ENCODE measurements at places on chromosomes 12 and 14.
A peak's percentile ranks its signal among the peaks of the same experiment; 100 is the strongest.

GRCh38 chr12:30613119-30613830 lies 82.4 kb downstream of the IPO8 start:
- no peak for DNase-seq

DNA sequence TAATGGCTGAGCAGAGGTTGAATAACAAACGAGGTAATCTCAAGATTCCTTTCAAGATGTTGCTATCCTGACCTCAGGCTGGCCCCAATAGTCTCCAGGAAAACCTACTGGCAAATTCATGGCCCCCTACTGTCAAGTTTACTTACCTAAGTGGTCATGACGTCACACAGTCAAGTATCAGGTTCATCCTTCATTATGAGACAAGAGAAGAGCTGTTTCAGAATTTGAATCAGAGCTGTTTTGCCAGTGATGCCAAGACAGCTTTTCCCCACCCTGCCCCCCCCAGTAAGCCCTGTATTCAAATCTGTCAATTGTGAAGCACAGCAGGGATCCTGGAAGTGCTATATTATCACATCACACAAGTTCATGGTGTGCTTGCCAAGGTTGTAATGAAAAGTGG lies 509.6 kb downstream of the NOVA1 start:
- DNase-seq: no peak

- peak; percentile 33 for DNase-seq
Observed at GRCh38 chr12:124847113-124848074, 16.3 kb downstream of the SCARB1 start.

- DNase-seq: no peak
Observed at GRCh38 chr14:33561488-33562175, 389.2 kb downstream of the EGLN3 start.

- no peak for DNase-seq
Observed at GRCh38 chr12:2360630-2361170, 307.9 kb downstream of the CACNA1C start.

DNA sequence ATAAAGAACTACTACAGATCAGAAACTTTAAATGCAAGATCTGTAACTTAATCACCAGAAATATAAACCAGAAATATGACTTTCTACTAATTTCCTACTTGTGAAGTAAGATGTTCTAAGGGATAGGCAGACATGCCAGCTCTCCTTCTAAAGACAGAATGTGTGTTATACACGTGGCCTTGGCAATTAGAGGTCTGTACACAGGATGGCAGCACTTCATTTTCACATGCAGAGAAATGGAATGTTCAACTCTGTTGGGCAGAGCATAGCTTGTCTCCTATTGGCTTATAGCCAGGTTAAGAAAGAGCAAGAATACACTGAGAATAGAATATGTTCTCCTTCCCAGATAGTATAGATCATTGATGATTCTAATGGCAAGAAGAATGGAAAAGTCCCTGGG lies 403.8 kb downstream of the DAD1 start:
- DNase-seq: no peak

DNA sequence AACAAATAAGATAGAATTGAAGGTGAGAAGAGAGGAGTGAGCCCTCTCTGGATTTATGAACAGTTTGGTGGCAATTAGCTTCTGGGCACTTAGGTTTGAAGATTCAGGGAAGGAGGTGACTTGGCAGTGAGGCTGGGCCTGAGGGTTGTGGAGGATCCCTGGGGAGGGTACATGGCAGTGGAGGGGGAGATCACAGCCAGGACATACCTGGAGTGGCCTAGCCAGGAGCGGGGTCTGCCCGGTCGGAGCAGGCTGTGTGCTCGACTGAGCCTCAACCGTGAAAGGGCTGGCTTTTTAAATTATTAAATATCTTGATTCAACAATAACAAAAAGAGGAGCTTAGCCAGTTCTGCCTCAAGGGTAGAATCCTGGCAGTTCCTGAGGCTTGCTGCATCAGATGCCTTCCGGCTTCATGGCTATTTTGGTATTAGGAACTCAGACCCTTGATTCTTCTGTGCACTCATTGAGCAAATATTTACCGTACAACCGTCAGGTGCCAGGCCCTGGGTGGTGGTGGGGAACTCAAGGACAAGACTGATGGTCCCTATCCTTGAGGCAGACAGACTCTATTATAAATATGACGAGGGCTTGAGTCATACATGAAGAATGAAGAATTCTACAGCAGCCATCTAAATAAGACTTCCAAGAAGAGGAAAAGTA lies 73.4 kb downstream of the SPTB start:
- DNase-seq: peak; percentile 73

DNA sequence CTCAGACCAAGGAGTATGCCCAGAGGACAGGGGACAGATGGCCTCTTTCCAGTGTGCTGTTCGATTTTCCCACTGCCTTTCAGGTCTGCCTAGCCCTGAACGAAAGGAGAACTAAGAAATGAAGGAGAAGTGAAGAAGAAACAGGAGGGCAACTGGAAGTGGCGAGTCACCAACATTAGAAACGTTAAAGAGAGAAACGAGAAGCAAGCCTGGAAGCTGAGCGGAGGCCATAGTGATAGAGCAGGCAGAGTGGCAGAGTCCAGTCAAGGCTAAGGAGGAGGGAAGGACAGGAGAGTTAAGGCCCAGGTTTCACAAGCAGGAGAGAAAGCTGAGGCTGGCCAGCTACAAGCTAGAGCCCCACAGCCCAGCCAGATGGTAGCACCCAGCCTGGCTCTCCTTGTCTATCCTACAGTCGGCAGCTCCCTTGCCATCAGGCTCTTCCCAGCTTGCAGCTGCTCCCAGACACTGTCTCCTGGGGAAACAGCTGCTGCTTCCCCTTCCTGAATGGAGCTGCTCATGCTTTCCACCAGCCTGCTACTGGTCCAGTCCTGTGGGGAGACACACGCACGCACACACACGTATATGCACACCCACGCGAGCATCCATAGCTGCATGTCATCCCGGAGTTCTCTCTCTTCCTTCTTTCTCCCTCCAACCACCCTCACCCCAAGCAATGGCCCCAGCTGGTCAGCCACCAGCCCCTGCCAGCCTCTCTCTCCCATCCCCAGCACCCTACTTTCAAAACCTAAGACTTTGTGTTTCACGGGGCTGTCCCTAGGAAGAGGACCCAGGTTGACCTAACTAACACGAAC lies 139.7 kb upstream of the CCND2 start:
- DNase-seq: no peak

GRCh38 chr12:89947437-89948270 lies 239.0 kb upstream of the ATP2B1 start:
- DNase-seq: peak; percentile 67

DNA sequence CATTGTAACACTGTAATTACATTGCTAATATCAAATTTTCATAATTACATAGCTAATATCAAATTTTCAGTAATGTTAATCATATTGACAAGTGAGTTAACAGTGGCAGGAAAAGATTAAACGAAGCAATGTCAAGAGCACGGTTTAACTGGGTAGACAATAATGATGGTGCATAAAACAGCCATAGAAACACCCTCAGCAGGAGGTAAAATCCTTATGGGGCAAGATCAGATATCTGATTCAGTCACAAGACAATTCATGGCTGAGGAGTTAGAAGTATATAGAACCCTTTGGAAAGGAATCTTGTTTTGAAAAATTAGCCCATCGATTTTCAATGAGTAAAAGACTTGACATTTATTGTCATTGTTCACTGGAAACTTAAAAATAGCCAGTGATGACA lies 190.6 kb downstream of the SLC2A13 start:
- no peak for DNase-seq

DNA sequence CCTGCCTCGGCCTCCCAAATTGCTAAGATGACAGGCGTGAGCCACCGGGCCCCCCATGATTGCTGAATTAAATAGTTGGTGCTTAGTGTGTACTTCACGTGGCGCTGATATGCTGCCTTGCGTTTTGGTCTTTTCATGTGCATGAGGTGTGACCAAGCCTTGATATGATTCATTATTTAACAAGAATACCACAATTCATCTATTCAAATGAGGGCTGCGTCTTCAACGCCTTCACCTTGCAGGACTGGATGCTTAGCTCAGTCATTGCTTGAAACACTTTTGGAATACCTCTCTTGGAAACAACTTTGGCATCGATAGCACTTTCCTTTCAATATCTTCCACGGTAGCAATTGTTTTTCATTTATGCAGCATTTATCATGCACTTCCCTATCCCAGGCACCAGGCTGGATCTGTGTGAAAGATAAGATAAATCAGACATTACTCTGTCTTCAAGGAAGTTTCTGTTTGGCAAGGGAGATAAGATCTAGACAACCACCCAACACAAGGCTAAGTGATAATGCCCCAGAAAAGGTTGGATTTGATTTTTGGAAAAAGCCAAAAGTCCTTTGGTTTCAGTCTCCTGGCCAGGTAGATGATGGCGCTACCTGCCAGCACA lies 1.3 kb upstream of the TEAD4 start:
- DNase-seq: no peak

DNA sequence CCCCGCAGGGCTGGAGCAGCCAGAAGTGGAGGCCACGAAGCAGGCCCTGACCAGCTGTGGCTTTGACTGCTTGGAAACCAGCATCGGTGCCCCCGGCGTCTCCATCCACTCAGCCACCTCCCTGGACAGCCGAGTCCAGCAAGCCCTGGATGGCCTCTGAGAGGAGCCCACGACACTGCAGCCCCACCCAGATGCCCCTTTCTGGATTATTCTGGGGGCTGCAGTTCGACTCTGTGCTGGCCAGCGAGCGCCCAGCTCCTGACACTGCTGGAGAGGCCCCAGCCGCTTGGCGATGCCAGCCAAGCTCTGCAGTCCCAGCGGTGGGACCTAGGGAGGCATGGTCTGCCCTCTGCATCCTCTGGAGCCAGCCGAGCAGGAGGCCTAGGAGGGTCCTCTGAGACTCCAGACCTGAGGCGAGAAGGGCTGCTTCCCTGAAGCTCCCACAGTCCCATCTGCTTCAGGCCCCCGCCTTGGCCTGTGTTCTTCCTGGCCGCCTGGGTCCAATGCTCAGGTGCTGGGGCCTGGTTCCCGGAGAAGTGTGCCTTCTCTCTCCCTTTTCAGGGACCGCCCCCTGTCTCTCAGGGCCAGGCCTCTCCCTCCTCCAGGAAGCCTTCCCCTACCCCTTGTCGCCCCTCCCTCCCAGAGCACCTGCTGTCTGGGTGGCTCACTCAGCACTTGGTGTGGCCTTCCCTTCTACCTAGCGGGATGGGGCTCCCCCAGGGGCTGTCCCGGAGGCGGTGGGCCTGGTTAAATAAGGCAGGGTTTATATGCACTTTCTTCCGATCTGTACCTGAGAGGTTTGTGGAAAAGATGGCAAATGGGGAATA lies 23.0 kb downstream of the MVK start:
- no peak for DNase-seq

DNA sequence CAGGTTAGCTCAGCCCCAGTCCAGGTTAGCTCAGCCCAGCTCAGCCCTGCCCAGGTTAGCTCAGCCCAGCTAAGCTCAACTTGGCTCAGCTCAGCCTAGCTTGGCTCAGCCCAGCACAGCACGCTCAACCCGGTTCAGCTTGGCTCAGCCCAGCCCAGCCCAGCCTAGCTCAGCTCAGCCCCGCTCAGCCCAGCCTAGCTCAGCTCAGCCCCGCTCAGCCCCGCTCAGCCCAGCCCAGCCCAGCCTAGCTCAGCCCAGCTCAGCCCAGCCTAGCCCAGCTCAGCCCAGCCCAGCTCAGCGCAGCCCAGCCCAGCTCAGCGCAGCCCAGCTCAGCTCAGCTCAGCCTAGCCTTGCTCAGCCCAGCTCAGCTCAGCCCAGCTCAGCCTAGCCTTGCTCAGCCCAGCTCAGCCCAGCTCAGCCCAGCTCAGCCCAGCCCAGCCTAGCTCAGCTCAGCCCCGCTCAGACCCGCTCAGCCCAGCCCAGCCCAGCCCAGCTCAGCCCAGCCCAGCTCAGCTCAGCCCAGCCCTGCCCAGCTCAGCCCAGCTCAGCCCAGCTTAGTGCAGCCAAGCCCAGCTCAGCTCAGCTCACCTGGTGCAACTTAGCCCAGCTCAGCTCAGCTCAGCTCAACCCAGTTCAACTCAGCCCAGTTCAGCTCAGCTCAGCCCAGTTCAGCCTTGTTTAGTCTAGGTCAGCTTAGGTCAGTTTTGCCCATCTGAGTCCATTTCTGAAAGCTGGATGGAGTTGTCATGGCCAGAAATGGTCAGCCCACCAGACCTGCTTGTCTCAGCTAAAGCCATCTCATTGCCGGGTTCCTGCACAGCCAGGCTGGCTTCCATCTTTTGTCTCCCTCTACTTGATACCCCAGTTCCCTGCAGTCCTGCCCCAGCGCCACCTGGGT lies 333.6 kb downstream of the TMEM121 start:
- DNase-seq: no peak

GRCh38 chr14:75221797-75222196 lies 45.4 kb upstream of the TMED10 start:
- no peak for DNase-seq

GRCh38 chr12:110282300-110282860 lies 1.3 kb downstream of the ATP2A2 start:
- no peak for DNase-seq

GRCh38 chr12:109762071-109762672 lies 48.5 kb downstream of the FAM222A start:
- no peak for DNase-seq

- DNase-seq: no peak
Observed at GRCh38 chr12:40534828-40535227, 157.4 kb upstream of the CNTN1 start.

DNA sequence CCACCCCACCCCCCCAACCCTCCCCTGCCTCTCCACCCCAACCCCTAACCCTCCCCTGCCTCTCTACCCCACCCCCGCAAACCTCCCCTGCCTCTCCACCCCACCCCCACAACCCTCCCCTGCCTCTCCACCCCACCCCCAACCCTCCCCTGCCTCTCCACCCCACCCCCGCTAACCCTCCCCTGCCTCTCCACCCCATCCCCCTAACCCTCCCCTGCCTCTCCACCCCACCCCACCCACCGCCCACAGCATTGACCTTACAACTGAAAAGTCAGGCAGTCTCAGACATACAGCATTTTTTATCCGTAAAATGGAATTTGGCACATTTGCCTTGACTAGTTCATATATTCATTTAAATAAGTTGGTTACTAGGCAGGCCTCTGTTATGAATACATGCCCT lies 38.6 kb upstream of the ACTN1 start:
- no peak for DNase-seq

DNA sequence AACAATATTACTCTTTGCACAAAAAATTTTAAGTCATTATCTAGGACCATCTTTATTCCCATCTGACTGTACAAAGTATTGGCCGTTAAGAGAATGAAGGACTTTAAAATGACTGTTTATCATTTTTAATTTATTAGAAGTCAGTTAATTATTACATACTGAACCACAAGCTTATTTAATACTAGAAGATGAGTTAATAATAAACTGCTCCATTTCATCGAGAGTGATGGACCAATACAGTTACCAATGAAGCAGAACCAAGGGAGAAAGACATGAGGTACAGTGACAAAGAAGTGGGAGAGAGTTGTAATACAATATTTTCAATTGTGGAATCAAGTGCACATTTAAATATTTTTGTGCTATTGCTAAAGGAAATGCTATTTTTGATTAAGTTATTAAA lies 83.3 kb downstream of the PTPRO start:
- no peak for DNase-seq

GRCh38 chr12:125983094-125983783 lies 918.0 kb downstream of the AACS start:
- no peak for DNase-seq

- DNase-seq: no peak
Observed at GRCh38 chr12:109802828-109803227, 30.4 kb downstream of the TRPV4 start.

- no peak for DNase-seq
Observed at GRCh38 chr12:117092886-117093285, 6.3 kb downstream of the TESC start.

- no peak for DNase-seq
Observed at GRCh38 chr12:39975374-39975918, 130.4 kb downstream of the SLC2A13 start.

- DNase-seq: no peak
Observed at GRCh38 chr12:130286041-130286440, 51.6 kb upstream of the PIWIL1 start.

Measured in GM03348 (cell line).